Activated T-helper 1 cell treated with anti-CD3 and anti-CD28 coated beads, Interleukin-12 subunit alpha, Interleukin-12 subunit beta, Interleukin-2, Interleukin-4 antibody, amounts not matched to agents 30 ng/mL and 10 ng/mL and 1 ng/mL, durations not matched to agents 14 hours and 24 hours and 36 hours (primary cell): ENCODE measurements at places on chromosomes 12 and 14. TPM values are rescaled to one million over a fixed set of nuclear protein-coding genes. Genes with fewer than 3 reads are reported as not detected.
A peak's percentile ranks its signal among the peaks of the same experiment; 100 is the strongest.

- H3K27me3 ChIP-seq: no peaks in the 10 kb centered on the region
- DNase-seq: no peak
- H3K36me3 ChIP-seq: no peaks in the 10 kb centered on the region
- H3K4me1 ChIP-seq: no peaks in the 10 kb centered on the region
- H3K4me3 ChIP-seq: no peak overlapping the region
Measured at GRCh38 chr12:84470361-84470760, 442.2 kb downstream of the SLC6A15 start.

DNA sequence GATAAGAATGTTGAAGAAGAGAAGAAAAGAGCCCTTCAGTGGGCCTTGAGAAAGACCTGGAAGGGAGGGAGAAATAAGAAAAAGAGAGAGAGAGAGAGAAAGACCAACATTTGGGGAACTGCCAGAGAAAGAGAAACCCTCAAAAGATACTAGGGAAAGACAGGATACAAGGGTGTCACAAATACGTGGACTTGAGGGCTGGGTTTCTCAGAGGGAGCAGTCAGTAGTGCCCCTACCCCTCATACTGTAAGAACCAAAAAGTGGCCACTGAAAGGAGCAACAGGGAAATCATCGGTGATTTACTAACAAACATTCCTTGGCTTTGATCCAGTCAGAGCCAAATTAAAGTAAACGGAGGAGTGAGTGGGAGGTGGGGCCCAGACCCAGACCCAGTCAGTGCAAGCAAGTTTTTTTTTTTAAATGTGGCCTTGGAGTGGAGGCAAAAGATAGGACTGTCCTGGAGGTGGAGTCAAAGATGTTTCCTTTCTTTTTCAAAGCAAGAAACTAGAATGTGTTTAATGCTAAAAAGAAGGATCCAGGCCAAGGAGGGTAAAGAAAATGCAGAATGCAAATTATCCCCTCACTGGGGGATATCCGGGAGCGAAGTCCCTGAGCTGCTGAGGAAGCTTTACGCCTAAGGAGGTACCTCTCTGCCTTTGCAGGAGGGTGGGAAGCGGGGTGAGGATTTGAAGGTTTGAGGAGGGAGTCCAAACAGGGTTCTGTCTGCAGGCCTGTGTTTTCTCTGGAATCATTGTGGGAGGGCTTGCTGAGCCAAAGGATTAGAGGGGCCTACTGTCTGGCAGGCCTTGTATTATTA lies 143.5 kb upstream of the AMIGO2 start:
- DNase-seq: no peak
- peaks cover 67% of the 10 kb centered on the region for H3K4me1 ChIP-seq
- H3K4me3 ChIP-seq: peak overlapping the region; percentile 84
- H3K27me3 ChIP-seq: no peaks in the 10 kb centered on the region

GRCh38 chr12:12890543-12891079 lies 751 bp upstream of the GPRC5A start:
- peaks cover 9% of the 10 kb centered on the region for H3K4me1 ChIP-seq
- peaks cover 51% of the 10 kb centered on the region for H3K27me3 ChIP-seq
- H3K36me3 ChIP-seq: no peaks in the 10 kb centered on the region

The TPH2 gene
- not detected in 2 replicates for total RNA-seq
